ENCODE measurements at places on chromosomes 11 and 22.

GRCh38 chr11:121119440-121119839 is 18.4 kb downstream of the TECTA start:
- no peak for DNase-seq

GRCh38 chr11:61952882-61953281 is 2.7 kb downstream of the BEST1 start:
- no peak for DNase-seq

DNA sequence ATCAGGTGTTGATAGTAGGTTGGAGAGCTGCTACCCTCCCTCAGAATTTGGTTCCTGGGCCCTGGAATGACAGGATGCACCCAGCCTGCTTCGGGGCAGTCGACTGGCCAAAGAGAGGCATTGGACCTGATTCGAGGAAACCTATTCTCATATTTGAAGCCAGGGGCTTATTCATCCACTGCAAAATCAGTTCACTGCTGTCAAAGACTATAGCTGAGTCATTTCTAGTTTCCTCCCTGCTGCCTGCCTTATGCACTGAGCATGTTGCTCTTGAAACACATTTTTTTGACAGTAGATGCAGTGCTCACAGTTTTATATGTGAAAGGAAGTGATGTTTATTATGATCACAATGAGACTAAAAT is 565.4 kb downstream of the ETS1 start:
- DNase-seq, result no peak

DNA sequence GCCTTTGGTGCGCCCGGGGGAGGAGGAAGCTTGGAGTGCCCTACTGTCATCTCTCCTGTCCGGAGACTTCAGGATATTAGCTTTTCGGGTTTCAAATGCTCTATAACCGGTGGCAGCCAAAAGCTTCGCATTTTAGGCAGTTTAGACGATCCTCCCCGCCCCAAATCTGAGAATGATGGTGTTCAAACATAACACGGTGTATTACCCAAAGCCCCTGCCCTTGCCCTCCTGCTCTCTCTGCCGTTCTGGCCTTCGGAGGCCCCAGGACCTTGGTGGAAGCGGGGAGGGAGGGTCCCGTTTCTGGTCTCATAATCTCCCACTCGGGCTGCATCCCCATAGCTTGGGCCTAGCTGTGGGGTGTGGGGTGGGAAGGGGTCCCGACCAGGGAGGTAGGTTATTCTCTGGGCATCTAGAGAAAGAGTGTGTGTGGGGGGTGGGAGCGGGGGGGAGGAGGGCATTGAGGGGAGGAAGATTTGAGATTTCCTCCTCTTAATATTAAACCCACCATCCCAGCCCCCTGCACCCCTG is 2.3 kb downstream of the PKNOX2 start:
- DNase-seq, result no peak

- no peak for DNase-seq
Measured at GRCh38 chr22:30301995-30302809, 12.9 kb upstream of the CASTOR1 start.

DNA sequence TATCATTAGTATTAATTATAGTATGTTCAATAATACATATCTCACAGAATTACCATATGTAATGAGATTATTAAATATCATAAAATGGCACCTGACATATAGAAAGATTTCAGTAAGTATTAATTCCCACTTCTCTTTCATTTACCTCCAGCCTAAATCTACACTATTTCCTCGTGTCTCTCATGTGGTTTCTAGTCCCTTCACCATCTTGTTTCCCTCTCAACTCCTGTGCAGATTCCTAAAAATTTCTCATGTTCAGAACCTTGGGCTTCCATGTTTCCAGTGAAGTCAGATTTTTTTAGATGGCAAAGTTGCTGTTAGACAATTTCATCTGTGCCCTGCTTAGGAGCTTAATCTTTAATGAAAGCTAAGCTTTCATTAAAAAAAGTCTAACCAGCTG is 14.1 kb upstream of the HBE1 start:
- no peak for DNase-seq

DNA sequence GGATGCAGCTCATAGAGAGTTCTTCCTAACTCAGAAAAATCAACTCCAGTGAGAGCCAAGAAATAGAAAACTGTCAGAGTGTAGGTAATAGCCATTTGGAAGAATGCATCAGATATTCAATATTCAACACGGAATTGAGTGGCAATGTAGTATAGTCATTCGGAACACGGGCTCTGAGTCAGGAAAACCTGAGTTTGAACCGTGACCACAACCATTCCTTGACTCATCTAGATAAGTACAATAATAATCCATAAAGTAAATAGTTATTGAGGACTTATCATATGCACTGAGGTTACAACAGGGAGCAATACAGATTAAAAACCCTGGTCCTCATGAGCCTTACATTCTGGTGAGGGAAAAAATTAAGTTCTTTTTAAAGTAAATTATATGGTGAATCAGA is 62.6 kb upstream of the PHF21A start:
- DNase-seq, result no peak

- no peak for DNase-seq
Measured at GRCh38 chr11:292211-293121, 3.5 kb downstream of the PGGHG start.

GRCh38 chr22:19103880-19104821 is 18.1 kb downstream of the DGCR2 start:
- DNase-seq, result no peak

DNA sequence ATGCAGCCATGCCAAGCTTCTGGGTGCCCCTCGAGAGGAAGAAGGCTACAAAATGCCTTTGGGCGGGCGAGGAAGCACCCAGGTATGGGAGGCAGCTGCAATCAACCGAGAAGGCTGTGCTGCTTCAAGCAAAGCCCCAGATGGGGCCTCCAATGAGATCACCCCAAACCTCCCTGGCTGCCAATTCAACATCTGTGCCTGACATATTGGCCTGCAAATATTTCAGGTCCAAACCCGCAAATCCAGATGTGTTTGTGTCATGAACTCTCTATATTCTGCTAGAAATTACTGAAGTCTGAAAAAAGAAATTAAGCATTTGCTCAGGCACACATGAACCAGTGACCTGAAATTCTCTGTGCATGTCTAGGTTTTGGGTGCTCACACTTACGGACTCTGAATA is 78.8 kb upstream of the RCN1 start:
- peak; percentile 47 for DNase-seq

DNA sequence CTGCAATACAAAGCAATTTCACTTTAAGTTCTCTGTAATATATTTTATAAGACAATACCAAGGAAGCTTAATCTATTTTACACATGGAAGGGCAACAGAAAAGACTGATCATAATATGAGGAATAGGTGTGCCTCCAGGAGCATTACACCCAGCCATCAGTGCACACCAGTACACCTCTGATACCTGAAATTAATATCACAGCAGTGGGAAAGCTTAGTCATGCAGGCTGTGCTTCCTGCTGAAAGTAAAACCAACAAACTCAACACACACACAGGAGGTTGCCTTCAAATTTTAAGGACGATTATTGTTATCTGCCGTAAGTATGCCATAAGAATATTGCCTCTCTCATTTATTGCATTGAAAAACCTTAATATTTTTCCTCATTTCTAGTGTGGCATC is 1119.1 kb upstream of the TENM4 start:
- no peak for DNase-seq

DNA sequence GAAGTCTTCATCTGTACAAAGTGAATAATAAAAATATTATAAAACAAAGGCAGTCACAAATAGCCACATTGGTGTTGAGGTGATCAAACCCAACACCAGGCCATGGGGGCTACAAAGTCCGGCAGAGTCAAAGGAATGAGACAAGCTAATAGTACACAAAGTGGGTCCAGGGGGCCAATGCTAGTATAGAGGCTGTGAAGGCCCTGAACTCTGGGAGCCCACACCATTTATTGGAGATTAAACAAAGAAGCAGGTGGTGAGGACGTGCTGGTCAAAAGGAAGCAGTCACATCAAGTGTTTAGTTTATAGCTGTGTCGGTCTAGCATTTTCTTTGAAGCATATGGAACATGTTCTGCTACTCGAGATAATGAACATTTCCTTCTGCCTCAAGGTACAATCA is 58.6 kb upstream of the CCT8L2 start:
- no peak for DNase-seq

- DNase-seq, result no peak
Measured at GRCh38 chr11:44870181-44870580, 80.5 kb downstream of the TP53I11 start.

GRCh38 chr11:100684101-100685065 is 2.7 kb upstream of the ARHGAP42 start:
- no peak for DNase-seq

DNA sequence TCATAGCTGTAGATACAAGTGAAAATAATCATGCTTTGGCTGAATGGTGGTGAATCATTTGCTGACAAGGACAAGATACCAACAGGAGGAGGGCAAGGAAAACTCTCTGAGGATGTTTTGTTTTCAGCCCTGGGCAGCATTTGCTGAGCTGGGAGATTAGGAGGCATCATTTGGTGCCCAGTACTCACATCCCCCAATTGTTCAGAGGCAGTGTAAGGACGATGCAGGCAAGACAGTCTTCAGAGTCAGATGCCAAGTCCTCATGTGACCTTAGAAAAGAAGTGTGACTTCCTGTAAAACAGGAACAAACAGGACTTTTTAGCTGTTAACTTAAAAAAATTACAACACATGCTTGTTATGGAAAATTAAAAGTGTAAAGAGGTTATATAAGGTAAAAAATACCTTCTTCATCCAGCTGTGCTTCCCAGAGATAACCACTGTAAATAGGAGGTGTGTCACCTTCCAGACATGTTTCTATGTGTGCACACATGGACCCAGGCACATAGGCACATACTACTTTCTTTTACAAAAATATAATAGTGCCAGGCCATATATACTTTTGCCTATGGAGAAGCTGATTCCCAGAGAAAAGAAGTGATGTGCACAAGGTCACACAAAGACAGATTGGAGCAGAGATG is 18.0 kb downstream of the CNTF start:
- DNase-seq, result no peak

DNA sequence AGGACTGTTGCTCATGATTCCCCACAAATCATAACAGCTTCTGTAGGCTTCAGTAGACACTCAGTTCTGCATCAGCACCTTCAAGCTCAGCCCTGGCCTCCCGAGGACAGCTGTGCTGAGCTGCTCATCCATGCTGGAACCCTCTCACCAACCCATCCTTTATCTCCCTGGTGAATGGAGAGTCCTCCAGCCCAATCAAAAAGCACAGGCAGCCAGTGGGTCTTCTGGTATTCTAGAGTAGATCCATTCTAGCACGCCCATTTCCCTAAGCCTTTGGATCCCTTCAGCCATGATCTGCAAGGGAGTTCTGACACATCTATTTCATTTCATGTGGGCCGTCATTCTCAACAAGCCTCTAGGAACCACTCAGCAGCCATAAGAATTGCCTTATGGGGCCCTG is 44.6 kb upstream of the SPATA19 start:
- DNase-seq, result no peak

- DNase-seq, result no peak
Measured at GRCh38 chr11:16989554-16989953, 24.7 kb downstream of the PLEKHA7 start.

DNA sequence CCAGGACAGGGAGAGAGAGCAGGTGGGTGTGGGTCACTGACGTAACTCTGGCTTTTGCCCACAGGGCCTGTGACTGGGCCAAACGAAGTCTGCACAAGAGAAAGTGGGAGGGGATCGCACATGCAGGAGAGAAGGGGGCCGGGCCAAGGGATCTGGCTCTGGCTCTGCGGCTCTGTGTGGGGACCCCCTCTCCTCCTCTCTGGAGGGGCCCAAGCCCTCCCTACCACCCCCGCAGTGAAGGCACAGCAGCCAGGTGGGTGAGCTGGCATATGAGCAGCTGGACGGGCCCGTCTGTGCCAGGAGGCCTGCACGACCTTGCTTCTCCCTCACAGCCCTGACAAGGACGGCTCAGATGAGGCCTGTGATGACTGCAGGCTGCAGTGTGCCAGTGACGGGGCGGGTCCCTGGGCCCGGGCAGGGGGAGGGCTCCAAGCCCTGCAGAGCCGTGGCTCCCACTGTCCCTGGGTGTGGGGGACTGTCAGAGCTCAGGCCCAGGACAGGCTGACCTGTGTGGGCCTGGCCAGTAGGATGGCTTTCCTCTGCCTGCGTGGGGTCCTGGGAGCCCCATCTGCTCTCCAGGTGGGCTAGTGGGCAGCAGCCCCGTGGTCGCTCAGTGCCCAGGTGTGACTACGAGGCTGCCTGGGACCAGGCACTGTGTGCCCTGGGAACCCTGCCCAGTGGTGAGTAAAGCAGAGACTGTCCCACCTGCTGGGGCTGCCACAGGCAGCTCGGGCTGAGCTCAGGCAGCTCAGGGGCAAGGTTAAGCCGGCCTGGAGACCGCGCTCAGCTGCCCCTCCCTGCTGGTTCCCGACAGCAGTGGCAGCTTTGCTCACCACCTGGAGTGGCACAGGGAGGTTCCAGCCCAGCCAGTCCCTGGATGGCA is 22.2 kb downstream of the MRGPRG start:
- DNase-seq, result peak; percentile 18

DNA sequence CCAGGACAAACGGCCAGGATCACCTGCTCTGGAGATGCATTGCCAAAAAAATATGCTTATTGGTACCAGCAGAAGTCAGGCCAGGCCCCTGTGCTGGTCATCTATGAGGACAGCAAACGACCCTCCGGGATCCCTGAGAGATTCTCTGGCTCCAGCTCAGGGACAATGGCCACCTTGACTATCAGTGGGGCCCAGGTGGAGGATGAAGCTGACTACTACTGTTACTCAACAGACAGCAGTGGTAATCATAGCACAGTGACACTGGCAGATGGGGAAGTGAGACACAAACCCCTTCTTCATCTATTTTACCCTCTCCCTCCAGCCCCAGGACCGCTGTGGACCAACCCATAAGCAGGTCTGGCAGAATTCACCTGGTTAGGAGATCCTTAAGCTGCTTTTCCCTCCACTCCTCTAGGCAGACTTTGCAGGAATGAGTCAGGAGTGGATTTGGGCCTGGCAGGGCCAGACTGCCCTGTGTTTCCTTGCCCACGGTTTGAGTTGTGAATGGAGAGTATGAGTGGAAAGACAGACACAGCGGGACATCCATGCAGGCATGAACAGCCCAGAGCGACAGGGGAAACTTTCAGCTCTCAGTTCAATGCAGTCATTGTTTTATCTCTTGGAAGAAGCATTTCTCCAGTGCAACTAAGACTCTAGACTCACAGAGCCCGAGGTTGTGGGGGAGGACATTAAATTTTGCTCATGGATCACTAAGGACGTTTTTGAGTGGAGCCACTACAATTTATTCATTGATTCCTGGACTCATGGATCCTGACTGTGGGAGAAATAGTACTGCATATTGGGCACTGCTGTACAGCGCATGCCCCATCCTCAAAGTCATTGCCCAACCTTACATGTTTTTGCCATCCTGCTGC is 75.3 kb upstream of the IGLL5 start:
- no peak for DNase-seq

All from NCI-H1694 treated with DMSO at 0.1 percent for 48 hours (cell line).